ENCODE measurements at places on chromosomes 5 and 9.

GRCh38 chr5:133304178-133304577 is 252.4 kb downstream of the HSPA4 start:
- DNase-seq, result no peak

DNA sequence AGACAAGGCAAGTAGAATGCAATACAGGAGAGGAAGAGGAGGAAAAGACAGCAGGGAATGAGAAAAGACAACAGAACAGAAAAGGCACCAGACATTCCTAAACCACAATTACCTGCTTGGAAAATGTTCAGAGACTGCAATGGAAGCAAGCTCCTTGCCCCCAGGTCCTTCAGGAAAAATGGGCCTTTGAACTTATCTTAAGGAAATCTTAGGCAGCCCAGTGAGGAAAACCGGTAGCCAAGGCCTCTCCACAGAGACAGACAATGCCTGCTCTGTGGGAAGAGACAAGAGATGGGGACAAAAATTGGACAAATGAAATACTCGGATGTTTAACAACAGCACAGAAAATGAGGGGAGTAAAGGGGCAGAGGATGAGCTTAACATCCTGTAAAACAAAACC is 31.2 kb downstream of the HTR4 start:
- no peak for DNase-seq

GRCh38 chr9:77433675-77434445 is 214.3 kb downstream of the GNA14 start:
- peak; percentile 41 for DNase-seq

GRCh38 chr5:75639535-75640311 is 28.5 kb downstream of the ANKDD1B start:
- no peak for DNase-seq

- no peak for DNase-seq
Measured at GRCh38 chr5:150078802-150079689, 7.3 kb downstream of the CSF1R start.

GRCh38 chr9:89522959-89523285 is 25.0 kb upstream of the SEMA4D start:
- no peak for DNase-seq
